ENCODE measurements at places on chromosomes 6 and 20.

- DNase-seq: no peak
These were observed 7.8 kb upstream of the BPIFB6 start for GRCh38 chr20:33023439-33024242.

DNA sequence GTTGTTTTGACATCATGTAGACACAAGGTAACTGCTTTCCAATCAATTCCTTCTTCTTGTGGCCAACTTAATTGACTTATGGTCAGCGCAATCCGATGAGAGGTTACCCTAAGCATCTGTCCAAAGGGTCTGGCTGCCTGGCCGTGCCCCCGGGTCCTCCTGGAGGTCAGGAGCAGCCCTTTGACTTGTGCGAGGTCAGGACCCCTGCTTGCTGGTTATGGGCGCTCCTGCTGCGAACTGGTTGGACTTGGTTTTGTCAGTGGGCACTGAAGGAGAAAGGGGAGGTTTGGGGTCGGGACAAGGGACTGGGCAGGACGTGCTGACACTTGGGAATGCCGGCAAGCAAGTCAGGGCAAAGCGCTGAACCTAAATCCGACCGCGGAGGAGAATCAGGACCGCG is 215.6 kb downstream of the QKI start:
- DNase-seq: no peak

DNA sequence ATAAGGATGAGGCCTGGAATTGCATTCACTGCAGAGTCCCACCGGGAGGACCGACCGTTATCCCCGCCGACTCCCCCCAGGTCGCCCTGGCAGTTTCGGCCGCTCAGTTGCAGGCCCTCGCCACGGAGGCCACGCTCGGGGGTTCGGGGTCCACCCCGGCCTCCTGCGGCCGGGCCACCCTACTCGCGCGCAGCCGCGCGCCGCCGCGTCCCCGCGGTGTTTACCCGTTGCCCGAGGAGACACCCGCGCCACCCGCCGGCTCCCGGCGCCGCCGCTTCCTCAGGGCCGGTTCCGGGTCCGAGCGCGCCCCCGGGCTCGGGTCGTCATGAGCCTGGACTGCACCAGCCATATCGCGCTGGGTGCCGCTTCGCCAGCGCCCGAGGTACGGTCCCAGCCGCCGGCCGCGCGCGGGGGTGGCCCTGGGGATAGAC is at the start of gene CCDC170:
Gene CCDC170 (plus strand): TSS at position 214 of the 431 bp plus-strand sequence. CDS start 112 bp downstream, at position 326.
- no peak for DNase-seq

GRCh38 chr6:85756982-85757381 is 114.3 kb upstream of the SYNCRIP start:
- DNase-seq: no peak

DNA sequence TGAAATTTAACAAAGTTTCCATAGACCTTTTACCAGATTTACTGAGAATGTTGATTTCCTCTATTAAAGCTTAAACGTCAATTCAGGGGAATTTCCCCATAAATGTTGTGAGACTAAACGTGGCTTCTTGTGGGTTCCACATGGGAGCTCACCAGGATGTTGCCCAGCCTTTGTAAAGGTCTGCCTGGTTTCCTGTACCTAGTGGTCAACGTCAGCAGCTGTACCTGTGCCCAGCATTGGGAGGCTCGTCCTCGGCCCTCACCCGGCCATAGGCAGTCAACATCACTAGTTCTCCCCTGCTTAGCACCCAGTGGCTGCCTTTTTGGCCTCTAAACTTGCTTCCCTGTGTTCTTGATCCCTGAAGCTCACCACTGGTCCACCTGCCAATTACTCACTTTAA is 22.1 kb upstream of the CD83 start:
- DNase-seq: no peak

DNA sequence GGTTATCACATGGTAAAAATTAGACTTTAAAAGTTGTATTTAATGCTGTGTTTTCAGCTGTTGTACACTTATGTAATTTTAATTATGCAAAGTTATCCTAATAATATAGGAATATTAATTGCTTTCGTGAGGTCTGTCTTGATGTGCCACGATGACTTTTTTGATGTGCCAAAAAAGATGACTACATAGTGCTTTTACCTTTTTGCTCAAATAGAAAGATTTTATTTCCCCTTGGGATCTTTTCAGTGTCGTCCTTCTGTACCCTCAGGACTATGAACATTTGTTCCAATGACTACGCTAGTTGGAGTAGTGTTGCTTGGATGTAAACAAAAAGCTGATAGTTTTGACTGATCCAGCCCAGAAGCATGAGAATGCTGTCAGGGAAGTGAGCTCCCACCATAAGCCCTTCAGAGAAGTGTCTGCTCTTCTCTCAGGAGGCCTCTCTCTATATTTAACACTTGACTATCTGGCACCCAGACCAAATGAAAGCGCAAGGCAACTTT is 1.2 kb upstream of the CD164 start:
- no peak for DNase-seq

DNA sequence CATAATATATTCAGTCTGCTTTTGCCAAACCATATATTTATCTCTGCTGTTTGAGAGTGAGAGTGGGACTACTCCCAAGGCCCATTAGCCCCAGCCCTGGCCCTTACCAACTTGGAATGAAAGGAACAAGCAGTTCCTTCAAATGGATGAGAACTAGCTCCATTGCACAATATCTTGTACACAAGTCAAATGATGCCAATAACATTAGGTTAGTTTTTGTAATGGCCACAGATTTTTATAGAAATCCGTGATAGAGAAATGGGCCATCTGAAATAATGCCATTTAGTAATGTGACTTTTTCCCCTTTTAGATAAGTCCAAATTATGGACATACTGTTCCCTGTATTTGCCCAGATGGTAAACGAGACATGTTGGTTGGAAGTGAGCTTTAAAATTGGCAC is 117.0 kb downstream of the MAP3K7 start:
- DNase-seq: no peak

DNA sequence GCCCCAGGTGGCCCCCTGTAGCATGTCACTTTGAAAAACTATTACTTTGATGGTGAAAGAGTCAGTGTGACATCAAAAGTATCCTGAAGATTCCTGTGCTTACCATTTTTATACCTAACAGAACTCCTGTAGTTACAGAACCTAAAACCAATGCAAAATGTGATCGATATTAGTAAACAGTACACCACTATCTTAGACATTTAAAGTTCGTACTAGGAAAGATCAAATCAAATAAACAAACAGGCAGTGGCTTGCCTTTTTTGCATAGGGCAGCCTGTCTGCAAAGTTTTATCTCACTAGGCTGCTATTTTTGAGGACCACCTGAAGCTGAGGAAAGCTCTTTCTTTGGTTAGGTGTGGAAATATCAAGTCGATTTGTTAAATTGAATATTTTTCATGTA is 944.0 kb upstream of the CITED2 start:
- no peak for DNase-seq

- DNase-seq: no peak
These were observed 101.7 kb upstream of the PMEPA1 start for GRCh38 chr20:57811374-57812020.

DNA sequence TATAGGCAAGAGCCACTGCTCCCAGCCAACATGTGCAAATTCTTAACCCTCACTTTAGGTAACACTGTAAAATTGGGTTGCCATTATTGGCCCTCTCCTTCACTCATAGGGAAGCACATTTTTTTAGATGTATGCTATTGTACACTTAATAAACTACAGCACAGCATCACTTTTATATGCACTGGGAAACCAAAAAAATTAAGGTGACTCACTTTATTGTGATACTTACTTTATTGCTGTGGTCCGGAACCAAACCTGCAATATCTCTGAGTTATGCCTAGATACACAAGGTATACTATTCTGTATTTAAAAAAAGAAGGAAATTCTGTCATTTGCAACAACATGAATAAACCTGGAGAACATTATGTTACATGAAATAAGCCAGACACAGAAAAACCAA is 40.5 kb downstream of the IPCEF1 start:
- DNase-seq: no peak

DNA sequence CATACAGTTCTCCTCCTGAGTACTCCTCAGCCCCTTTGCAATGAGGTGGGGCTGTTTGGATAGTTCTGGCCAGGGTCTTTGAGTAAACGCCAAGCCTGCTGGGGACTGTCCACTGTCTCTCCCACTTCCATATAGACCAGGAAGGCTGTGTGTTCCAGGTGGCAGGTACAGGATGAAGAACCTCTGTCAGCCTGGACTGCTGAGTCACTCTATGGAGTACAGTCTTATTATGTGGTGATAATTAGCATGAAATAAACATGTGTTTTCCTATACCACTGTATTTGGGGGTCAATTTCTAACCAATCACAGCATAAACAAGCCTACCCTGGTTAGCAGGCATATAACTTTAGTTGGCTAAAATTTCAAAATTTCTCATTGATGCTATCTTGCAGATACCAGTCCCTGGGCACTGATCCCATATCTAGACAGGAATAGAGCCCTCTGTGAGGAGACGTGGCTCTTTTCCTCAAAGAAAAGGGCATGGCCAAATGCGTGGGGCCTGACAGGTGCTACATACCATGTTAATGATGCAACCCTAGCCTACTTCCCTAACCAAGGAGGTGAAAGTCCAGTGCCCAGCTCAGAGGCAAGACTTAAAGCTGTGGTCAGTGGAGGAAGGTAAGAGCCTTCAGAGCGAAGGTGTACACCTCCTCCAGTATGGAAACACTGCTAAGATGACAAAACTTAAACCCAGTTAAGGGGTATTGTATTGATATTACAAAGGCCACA is 4.5 kb upstream of the ALDH8A1 start:
- no peak for DNase-seq

GRCh38 chr6:89190741-89191140 is 26.4 kb downstream of the GABRR1 start:
- DNase-seq: no peak

- no peak for DNase-seq
These were observed 7.3 kb upstream of the PRPH2 start for GRCh38 chr6:42729731-42730130.

DNA sequence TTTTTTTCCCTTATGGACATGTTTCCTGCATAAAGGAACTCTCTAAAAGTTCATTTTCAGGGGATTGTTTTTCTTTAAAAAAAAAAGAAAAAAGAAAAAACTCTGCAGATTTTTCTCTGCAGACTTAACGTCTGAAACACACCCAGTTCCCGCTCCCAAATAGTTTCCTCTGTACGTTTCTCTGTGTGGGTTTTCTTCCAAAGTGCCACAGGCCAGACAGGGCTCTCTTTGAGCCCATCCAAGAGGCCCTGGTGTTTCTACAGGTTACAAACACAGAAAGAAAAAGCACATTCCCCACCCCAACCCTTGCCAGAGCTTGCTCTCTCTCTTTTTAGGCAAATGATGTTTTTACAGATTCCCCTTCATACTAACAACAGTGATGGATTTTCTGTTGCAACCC is 258.6 kb downstream of the FNDC1 start:
- DNase-seq: no peak

DNA sequence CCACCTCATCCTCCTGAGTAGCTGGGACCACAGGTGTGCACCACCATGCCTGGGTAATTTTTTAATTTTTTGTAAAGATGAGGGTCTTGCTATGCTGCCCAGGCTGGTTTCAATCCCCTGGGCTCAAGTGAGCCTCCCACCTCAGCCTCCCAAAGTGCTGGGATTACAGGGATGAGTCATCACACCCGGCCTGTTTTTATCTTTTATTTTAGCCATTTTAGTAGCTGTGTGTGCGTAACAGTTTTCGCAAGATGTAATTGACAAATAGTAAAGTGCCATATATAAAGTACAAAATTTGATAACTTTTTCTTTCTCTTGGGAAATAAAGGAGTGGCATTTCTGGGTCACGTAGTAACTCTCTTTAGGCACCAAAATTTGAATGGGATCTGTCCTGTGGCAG is 21.4 kb downstream of the SNAI1 start:
- no peak for DNase-seq

DNA sequence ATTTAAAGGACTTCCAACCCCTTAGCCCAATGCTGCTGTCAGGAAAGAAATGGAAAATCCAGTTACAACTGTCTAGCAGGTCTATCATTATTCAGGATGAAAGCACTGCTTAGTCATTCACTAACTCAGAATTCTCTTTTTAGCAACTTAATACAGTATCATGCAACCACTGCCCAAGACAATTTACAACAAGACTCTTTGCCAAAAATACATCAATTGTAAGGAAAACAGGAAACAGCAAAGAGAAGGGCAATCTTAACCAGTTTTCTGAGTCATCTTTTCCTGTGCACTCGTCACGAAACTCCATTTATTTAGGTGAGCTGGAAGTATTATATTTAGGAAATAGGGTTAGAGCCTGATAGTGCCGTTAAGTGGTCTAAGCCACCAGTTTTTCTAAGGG is 1197.7 kb upstream of the CITED2 start:
- no peak for DNase-seq

DNA sequence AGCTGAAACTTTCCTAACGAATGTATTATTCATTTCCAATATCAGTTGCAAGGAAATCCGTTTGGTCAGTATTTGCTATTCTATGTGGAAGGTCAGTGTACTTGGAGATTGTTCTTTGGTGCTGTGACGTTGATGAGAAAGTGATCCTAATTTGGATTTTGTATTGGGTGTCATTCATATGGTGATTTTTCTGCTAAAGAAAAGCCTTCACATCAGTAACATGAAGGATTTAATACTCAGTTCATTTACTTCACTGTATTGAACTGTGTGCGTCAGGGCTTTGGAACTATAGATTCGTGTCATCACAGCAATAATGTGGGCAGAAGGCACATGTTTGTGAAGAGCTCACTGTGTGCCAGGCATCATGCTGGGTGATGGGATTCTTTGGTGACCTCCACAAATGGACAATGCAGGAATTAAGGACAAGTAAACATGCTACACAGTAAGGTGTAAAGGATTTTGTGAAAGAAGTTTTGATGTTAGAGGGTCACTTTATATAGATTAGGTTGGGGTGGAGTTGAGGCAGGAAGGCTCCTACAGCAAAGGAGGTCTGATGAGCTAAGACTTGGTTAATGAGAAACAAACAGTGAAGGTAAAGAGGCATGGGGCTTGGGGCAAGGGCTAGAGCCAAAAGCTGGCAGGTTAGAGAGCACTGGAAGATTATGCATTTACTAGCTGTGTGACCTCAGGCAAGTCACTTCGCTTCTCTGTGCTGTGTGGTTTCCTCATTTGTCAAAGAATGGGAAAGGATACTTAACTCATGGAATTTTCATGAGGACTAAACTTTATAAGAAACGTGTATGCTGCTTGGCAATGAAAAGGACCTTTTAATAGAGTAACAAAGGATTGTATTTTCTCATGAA is 12.1 kb downstream of the ARID1B start:
- no peak for DNase-seq

- DNase-seq: no peak
These were observed 56.0 kb downstream of the BCAS1 start for GRCh38 chr20:54014293-54014926.
